ENCODE measurements at places on chromosomes 5 and 9.

- no peak for DNase-seq
These were observed 67.3 kb upstream of the CEMIP2 start for GRCh38 chr9:71835596-71835995.

DNA sequence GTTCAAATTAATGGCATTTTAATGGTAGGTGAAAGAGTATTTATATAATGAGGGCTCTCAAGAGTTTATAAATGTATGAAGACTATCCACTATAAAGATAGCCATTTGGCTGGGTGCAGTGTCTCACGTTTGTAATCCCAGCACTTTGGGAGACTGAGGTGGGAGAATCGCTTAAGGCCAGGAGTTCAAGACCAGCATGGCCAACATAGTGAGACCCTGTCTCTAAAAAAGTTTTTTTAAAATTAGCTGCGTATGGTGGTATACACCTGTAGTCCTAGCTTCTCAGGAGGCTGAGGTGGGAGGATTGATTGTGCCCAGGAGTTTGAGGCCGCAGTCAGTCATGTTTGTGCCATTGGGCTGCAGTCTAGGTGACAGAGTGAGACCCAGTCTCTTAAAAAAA, 61.6 kb downstream of the ERBIN start:
- no peak for DNase-seq

- DNase-seq, result no peak
These were observed 16.0 kb downstream of the FBXW2 start for GRCh38 chr9:120777229-120777628.

GRCh38 chr5:75052192-75053053, at the start of gene GCNT4:
TSS of gene GCNT4 (minus strand) at chr5:75052558. CDS start at chr5:75030037, 22,521 bp downstream.
- no peak for DNase-seq

GRCh38 chr5:58760222-58760621, 177.3 kb downstream of the RAB3C start:
- no peak for DNase-seq

All from activated T-helper 1 cell treated with anti-CD3 and anti-CD28 coated beads, Interleukin-2, amount 50 U/mL, for 16 hours (primary cell).